ENCODE measurements at places on chromosomes 12 and 14.

DNA sequence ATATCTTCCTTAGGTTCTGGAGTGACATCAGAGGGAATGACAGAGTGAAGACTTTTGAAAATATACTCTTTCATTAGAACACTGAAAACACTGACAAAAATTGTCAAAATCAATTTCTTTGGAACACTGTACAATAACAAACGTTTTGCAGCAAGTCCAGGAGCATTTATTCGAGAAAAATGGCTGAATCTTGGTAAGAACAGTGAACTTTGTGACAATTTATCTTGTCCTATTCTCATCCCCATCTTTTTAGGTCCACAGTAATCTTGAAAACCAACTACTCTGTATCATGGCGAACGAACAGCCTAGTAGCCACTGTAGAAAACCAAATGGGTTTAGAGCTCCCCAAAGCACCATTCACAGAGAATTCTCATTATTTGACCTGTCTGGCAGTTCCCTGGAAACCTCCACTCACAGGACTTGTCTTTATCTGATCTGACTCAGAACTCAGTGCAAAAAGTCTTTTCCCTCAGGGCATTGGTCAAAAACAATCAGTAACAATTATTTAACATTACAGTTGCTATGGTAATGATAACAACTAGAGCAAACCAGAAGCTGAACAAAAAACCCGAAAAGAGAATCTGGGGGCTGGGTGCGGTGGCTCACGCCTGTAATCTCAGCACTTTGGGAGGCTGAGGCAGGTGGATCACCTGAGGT is 20.3 kb upstream of the PPP2R5E start:
- peak; percentile 61 for DNase-seq

DNA sequence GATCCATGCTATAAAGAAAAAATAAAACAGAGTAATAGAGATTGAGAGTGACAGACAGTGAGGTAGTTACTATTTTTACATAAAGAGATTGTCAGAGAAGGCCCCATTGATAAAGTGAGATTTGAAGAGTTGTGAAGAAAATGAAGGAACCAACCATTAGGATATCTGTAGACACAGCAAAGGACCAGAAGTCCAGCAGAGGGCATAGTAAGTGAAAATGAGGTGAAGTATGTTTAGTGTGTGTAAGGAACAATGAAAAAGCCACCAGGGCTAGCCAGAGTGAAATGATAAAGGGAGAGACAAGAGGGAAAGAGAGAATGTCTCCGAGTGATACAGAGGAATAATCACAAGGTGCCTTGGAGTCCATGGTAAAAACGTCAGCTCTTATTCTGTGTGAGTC is 411.0 kb downstream of the NELL2 start:
- no peak for DNase-seq

DNA sequence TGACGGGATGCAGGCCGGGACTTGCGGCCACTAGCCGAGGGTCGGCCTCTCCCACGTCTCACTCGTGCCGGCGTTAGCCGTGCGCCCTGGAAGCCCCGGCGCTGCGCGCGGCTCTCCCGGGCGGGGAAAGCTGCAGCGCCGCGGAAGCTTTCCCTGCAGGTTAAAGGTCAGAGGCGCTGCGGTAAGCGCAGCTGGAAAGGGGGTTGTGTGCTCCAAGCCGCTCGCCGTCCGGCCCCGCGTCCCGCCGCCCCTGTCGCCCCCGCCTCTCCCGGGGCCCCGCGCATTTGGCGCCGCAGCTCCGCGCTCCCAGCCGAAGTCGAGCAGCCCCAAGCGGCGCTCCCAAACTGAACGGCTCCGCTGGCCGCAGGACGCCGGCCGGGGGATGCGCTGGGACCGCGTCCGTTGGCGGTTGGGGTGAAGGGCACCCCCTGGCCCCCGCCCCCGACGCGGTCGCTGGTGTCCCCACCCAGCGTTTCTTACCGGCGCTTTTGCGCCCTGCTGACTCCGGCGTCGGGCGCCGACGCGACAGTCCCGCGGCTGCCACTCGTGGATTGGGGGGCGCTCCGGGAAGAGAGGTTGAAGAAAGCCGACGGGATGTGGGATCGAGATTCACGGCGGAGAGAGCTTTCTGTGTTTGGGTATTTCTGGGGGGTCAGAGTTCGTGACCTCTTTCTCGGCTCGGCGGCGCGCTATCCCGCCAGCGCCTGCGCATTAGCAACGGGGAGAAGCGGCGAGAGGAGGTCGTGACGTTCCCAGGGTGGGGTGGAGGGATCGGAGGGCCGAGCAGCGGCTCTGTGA is at the start of gene NR2C1:
Gene NR2C1 (minus strand): TSS at position 719 of the 798 bp plus-strand sequence. CDS start 6,234 bp downstream, outside the sequence.
- peak; percentile 92 for DNase-seq

- DNase-seq: peak; percentile 79
These were observed 140.4 kb downstream of the SLC35F4 start for GRCh38 chr14:57725399-57726077.

DNA sequence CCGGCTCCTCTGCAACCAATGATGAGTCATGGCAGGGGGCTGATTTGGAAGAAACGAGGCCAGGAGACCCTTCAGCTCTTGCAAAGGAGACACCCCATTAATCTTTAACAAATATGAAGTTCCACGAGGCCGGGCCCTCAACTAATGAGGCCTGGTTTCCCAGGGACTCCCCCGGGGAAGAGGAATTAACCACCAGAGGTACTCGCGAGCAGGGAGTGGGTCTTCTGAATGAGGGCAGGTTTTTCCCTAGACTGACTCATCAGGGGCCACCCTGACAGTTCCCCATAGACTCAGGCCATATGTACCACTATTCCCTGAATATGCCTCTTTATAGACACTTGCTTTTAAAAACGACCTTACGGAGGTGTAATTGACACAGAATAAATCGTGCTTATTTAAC is 150.7 kb upstream of the LHX5 start:
- DNase-seq: no peak

DNA sequence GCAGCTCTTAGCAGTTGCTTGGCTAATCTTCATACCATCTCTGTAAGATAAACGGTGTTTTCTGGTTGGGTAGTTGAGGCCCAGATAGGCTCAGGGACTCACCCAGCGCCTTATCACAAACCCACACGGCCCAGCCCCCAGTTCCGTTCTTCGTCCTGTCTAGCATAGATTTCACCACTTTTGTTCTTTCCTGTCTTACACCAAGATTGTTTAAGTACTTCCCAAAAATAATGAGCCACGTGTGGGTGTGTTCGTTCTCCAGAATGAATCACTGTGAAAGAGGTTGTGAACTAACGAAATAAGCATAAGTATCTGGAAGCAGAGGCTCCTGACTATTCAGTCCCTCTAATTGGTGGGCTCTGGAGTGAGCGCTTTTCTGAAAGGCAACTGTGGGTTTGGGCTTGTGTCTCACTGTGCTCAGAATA is 21.4 kb downstream of the ACVR1B start:
- peak; percentile 88 for DNase-seq

DNA sequence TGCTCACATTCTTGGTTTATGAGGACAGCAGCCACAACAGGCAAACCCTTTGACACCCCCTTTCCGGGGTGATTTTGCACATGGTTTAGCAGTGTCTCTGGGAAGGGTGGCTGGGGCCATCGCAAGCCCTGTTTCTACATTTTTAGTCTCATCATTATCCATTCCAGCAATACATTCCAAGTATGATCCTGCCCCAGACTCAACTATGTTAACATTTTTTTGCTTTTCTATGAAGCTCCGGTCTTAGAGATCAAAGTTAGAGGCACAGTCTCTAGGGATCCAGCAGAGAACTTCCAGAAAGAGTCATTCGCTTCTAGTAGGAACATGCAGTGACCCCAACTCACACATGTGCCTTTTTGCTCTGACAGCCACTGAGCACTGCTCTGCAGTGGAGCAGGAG is 130.9 kb downstream of the TBX5 start:
- DNase-seq: no peak

GRCh38 chr12:106226884-106227640 is 20.8 kb downstream of the CKAP4 start:
- peak; percentile 78 for DNase-seq

DNA sequence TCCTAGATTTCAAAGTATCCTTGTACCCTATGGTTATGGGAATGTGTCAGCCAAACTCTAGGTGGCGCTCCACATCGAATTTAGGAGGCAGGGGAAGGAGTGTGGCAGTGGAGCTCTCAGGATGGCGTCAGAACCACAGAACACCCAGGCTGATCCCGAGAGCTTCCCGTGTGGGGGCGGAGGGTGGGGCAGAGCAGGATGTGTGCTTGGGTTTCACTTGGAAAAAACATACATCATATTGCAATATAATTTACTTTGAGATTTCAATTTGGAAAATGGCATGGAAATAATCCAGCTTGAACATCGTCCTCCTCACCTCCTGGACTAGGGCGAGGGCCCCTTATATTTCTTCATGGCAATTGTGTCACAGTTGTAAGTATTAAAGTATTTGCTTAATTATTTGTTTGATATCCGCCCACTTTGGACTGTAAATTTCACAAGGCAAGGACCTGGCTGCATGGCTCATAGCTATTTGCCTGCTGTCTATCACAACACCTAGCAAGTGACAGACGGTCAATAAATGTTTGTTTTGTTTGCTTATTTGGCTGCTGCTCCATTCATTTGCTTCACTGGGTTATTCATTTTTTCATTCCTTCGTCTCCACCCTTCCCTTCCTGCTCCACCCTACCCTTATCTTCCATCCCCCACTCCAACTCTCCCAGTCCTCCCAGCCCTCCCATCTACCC is 221.5 kb upstream of the HMGA2 start:
- DNase-seq: peak; percentile 97

GRCh38 chr12:97995559-97995958 is 519.8 kb upstream of the TMPO start:
- no peak for DNase-seq

DNA sequence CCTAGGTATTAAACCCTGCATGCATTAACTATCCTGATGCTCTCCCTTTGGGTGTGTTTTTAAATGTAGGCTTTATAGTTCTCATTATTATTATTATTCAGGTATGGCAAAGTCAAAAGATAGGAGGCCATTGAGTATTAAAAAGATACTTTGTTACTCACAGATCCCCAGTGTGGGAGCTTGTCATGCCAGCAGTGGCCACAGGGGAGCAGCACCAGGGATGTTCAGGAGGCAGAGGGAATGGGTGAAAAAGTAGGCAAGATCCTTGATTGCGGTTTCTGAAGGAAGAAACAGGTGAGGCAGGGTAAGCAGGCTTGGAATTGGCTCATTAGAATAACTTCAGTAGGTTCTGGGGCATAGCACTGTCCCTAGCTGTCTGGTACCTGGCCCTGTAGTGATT is 382.2 kb downstream of the MED13L start:
- DNase-seq: peak; percentile 25

- no peak for DNase-seq
These were observed 24.1 kb downstream of the AHNAK2 start for GRCh38 chr14:104953896-104954656.

- DNase-seq: peak; percentile 51
These were observed at the start of gene SETD3 for GRCh38 chr14:99479906-99480869. Gene SETD3, minus strand, starts transcription at chr14:99480859. Its CDS starts 15,054 bp downstream, at chr14:99465805.

GRCh38 chr12:8987685-8988084 is 1.7 kb upstream of the KLRG1 start:
- DNase-seq: no peak

DNA sequence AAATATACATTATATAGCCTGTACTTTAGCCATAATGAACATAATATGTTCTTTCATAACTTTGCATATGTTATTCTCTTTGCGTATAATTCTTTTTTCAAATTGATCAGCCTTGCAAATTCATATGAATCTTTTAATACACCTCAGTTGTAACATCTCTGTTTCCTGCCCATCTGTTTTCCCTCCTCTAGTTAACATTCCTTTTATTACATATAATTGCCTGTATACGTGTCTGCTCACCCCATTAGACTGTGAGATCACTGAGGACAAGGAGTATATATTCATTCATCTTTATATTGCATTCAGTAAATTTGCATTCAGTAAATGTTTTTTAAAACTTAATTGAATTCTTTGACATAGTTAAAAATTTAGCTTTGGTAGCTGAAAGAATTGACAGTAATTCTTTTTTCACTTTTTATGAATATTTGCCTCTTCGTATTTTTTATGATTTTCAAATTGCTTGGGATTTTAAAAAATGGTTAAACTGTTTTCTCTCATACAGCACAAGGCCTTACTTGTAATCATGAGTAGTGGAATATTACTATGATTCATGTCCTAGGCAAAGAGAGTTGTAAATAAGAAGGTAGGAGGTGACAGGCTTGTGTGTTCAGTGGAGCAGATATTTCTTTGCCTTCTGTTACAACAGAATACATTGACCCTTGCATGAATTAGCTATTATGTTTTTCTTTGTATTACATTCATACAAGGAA is 32.8 kb upstream of the KLHL42 start:
- peak; percentile 44 for DNase-seq

- no peak for DNase-seq
These were observed 30.8 kb downstream of the DEGS2 start for GRCh38 chr14:100128688-100129087.

DNA sequence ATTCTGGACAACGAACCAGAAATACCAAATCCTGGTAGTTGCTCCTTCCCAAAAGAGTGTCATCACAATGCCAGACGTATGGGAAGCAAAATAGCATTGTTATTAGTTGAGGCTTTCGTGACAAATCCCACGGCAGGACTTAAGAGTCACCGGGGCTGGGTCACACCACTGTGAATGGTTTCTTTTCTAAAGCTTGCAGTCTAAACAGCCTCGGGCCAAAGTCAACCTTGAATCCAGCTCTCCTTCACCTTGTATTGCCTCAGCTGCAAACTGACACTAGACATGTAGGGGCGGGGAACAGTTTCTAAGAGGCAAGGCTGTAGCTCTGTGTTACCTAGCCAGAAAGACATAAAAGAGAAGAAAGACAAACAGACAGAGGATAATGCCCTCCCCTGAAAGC is 734.8 kb downstream of the MED13L start:
- DNase-seq: peak; percentile 42

- DNase-seq: peak; percentile 95
These were observed 6.3 kb upstream of the TPCN1 start for GRCh38 chr12:113214895-113215400.

GRCh38 chr12:18955594-18955993 is 173.9 kb upstream of the PLEKHA5 start:
- no peak for DNase-seq

GRCh38 chr12:86256163-86256562 is at the start of gene MGAT4C:
Gene MGAT4C, minus strand, starts transcription at chr12:86256391.
- no peak for DNase-seq

Data from MCF 10A (cell line).